Naive thymus-derived CD4-positive, alpha-beta T cell (primary cell): ENCODE measurements at places on chromosomes 1 and 21. TPM values are rescaled to one million over a fixed set of nuclear protein-coding genes. Genes with fewer than 3 reads are reported as not detected.

ADAM30 gene
- total RNA-seq, result not detected

SPTA1 gene
- total RNA-seq, result not detected

LIPI gene
- total RNA-seq, result not detected in 2 replicates

GIPC2 gene
- total RNA-seq, result not detected

RAD54L gene
- 3.0 TPM for total RNA-seq

DCST2 gene
- total RNA-seq, result 3.3 TPM

GABRD gene
- total RNA-seq, result 0.17 TPM

ITLN1 gene
- total RNA-seq, result not detected

CHD1L gene
- 32.3 TPM for total RNA-seq

LYSMD1 gene
- 2.3 TPM for total RNA-seq

LCE1B gene
- total RNA-seq, result not detected

UCK2 gene
- 30.8 and 32.7 TPM in 2 replicates for total RNA-seq

CITED4 gene
- 36.8 TPM for total RNA-seq

GBP7 gene
- total RNA-seq, result 0.13 TPM

ADAMTSL4 gene
- 0.49 TPM for total RNA-seq

CIART gene
- 1.4 TPM for total RNA-seq

DNA sequence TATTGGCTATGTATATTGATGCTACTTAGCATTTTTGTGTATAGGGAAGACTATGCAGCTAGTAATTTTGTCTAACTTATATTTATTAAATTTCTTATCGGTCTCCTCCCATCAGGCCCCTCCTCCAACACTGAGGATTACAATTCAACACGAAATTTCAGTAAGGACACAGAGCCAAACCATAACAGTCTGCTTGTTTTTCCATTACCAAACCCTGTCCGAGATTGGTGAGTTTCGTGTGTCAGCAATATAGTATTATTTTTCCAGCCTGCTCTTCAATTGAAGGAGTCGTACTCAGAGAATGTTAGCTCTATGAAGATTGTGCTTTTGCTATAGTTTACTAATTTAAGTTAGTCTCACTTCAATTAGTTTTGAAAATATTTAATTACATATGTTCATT is 1495.3 kb downstream of the MRPL39 start:
- DNase-seq, result no peak

DNA sequence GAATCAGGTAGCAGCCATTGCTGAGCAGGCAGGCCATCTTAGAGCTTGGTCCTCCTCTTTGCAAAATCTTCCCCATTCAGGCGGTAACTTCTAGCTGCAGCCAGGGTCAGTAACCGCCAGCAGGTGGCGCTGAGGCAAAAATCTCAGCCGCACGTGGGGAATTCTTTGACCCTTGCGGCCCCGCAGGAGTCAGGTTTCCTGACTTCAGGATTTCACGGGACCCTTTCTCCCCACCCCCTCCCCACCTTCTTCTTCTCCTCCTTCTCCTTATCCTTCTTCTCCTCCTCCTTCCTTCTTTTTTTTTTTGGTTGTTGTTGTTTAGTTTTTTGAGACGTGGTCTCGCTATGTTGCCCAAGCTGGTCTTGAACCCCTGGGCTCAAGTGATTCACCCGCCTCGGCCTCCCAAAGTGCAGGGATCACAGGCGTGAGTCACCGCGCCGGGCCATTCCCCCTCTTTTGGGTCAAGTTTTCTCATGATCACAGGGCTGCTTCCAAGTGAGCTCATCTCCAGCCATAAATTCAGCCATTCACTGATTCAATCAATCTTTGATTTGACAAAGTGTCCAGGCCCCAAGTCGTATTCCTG is 33.4 kb upstream of the TENT5B start:
- peak; percentile 40 for DNase-seq

- DNase-seq, result no peak
Observed at GRCh38 chr1:70427976-70428375, 16.9 kb downstream of the CTH start.

GRCh38 chr1:117644696-117645311 is 39.0 kb downstream of the TENT5C start:
- DNase-seq, result no peak

- DNase-seq, result no peak
Observed at GRCh38 chr1:18324246-18324645, 156.5 kb upstream of the KLHDC7A start.

DNA sequence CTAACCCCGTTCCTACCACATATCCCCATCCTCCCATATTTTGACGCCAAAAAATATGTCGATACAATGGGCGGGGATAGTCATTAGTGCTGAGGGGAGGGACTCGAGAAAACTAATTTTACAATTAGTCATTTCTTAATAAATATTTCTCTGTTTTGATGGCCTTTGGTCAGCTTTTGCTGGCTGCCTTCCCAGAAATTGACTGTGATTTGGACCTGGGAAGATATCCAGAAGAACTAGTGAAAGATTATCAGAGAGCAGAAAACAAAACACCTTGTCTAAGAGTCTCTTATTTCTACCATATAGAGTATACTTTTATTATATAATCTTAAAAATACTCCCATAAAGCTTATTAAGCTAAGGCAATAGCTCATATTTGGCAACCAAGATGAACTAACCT is 247.6 kb downstream of the MRPL39 start:
- DNase-seq, result no peak

DNA sequence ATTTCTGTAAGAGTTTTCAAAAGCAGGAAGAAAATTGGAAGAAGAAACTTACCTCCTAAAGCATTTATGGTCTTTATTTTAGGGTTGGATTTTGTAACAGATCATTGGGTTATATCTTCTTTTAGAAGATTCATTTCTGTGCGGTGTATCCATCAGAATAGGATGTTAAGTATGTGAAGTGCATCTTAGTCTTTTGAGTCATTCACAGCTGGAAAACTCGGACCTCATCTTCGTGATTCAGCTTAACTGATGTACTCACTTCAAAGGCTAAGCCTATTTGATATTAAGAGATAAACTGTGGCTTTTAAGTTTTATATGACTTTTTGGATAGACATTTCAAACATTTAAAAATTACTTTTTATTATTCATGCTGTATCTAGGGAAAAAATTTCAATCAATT is 56.3 kb downstream of the GIPC2 start:
- DNase-seq, result no peak

DNA sequence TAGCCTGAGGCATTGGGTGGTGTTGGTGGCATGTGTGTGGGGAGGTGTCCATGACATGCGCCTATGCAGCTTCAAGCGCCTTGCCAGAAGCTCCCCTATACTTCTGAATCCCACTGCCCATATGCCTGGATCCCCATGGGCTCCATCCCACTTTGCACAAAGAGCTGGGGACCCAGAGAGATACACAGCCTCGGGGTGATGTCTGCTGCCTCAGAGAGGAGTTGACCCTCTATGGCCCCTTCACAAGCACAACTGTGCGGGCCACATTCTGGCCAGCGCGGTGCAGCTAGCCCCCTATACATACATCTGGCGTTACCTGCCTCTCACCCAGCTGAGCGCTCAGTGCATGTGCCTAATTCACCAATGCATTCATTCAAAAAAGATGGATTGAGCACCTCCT is 9.6 kb upstream of the PTPRF start:
- no peak for DNase-seq

DNA sequence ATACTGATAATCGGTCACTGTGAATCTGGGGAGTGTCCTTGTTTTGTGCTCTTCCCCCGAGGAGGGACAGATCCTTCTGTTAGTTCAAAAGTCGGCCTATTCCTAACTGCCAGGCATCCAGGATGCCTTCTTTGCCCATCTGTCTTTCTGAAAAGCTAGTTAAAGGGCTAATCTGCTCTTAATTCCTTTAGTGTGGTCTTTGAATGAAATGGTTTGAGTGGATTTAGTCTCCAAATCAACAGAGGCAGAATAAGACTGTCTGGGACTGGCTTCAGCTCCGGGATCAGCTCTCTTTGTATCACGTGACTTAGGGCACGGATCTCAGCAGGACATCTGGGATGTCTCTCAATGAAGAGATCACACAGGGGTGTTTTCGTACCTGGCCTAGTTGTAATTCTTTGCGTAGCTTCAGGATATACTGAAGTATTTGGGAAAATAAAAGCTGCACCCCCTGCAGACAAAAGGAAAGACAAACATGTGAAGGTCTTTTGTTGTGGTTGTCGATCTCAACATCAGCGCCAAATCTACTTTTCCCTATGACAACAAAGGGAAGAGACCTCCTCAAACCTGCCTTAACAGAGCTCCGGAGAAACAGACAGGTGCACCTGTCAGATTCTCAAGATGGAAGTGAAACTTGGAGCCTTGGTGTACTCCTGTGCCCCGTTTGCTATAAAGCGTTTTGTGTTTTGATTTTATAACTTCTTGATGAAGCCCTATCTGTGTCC is 97.9 kb downstream of the ERG start:
- DNase-seq, result no peak

- DNase-seq, result no peak
Observed at GRCh38 chr1:47647327-47647845, 209.5 kb downstream of the FOXD2 start.

DNA sequence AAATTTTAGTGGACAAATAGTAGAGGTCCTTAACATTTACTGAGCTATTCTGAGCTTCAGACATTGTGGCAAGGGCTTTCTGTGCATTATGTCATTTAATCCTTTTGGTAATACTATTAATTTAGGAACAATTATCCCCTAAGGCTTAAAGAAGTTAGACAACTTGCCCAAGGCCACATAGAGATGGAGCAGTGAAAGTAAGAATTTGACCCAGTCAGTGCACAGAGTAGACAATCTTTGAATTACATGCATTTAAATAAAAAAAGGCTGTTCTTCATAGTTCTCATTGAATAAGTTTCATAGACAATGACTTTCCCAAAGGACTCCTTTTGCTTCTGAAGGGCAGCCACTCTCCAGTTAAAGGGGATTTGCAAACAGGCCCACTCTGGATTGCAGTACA is 142.7 kb downstream of the RUNX1 start:
- no peak for DNase-seq

GRCh38 chr1:19036041-19036812 is 79.8 kb upstream of the IFFO2 start:
- no peak for DNase-seq

GRCh38 chr1:90534663-90535295 is 182.3 kb downstream of the BARHL2 start:
- no peak for DNase-seq

DNA sequence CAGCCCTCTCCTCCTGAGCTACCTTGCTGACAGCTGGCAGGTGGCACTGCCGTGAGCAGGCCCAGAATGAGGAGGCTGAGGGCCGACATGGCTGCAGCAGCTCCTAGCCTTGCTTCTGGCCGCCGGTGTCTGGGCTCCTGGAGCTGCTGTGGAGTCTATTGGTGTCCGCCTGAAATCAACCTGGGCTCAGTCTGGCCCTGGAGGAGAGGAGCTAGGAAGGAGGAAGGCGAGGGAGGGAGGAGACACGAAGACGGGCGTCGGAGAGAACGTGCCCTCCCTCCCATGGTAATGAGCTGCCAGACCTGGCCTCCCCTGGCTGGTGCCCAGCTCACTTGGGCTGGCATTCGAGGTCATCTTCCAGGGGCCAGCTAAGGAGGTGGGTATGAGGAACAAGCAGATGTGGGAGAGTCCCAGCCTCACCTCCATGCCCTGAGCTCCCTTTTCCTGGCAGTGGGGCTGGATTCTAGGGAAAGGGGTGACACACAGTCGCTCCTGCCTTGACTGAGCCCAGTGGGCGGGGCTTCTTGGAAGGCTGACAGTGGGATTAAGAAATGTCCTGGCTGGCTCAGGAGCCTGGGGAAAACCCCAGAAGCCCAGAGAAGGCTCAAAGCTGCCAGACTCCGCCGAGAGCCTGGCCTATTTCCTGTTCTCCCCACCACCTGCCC is at the start of gene PDZK1IP1:
Gene PDZK1IP1 (minus strand): TSS at position 193 of the 665 bp plus-strand sequence. CDS start 104 bp downstream, at position 89.
- DNase-seq, result no peak

- DNase-seq, result no peak
Observed at GRCh38 chr1:36486439-36487335, 4.0 kb upstream of the CSF3R start.

DNA sequence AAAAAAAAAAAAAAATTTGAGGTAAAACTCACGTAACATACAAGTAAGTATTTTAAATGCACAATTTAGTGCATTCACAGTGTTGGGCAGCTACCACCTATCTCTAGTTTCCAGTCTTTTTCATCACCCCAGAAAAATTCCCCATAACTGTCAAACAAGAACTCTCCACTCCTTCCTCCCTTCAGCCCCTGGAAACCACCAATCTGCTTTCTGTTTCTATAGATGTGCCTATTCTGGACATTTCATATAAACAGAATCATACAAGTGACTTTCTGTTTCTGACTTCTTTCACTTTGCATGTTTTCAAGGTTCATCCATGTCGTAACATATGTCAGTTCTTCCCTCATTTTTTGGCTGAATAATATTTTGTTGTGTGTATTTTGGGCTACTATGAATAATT is 24.9 kb upstream of the ETS2 start:
- DNase-seq, result no peak
